ENCODE measurements at places on chromosomes 5 and 9.
A peak's percentile ranks its signal among the peaks of the same experiment; 100 is the strongest.

DNA sequence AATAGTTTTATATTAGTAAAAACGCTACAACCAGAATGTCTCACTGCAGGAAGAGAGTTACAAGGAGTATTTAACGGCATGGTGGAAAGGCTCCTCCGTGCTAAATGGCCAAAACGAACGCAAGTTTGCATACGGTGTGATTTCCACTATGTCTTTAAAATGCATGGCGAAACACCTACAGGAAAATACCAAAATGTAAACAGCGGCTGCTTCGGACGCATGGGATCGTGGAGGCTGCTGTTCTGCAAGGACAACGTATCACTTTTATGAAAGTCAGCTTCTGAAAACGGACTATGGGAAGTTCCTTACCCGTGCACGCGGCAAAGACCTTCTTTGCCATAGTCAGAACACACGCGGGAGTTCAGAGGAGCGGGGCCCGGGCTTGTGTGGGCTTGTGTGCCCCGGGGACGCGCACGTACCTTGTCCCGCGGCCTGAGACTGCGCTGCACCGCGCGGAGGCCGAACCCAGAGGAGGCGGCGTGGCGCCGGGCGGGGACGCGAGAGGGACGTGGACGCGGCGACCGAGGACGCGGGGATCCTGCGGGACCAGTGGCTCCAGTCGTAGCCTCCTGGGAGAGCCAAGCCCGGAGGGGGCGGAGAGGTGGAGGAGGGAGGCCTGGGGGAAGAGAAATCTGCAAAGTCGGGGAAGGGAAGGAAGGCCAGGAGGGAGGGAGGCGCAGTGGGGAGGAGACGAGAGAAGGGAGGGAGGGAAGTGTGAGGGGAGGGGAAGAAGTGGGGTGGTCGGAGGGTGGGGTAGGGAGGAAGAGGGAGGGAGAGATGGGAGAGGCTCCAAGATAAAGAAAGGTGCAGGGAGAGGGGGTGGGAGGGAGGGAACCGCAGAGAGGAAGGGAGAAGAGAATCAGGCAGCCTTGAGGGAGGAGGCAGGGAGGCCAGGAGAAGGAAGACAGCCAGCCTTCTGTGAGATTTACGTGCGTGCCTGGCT is at the start of gene CMBL:
Gene CMBL, minus strand, starts transcription at position 697 of the 943 bp plus-strand sequence. CDS start 17,140 bp downstream, outside the sequence.
- H3K4me1 ChIP-seq, result no peaks in the 10 kb centered on the region
- H3K4me3 ChIP-seq, result peak within 1 kb of the TSS; percentile 54
- H3K27me3 ChIP-seq, result peaks cover 3% of the 10 kb centered on the region
- no peaks in the 10 kb centered on the region for H3K36me3 ChIP-seq
- peak; percentile 18 for DNase-seq

DNA sequence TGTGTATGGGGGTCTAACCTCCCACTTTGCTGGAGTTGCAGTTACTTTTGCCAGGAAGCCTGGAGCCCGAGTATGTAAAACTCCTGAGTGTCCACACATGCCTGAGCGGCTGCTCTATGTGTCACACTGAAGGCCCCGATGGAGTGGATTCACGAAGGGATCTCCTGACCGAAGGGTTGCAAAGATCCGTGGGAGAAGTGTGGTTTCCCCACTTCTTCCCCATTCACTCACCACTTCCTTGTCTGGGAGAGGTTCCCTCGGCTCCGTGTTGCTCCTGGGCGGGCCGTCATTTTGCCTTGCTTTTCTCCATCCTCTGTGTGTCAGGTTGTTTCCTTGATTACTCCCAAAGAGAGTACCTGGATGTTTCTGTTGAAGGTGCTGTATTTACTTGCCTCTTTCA is 16.2 kb upstream of the IL3 start:
- H3K27me3 ChIP-seq, result no peaks in the 10 kb centered on the region
- H3K27ac ChIP-seq, result no peak overlapping the region
- no peaks in the 10 kb centered on the region for H3K4me1 ChIP-seq
- H3K36me3 ChIP-seq, result no peaks in the 10 kb centered on the region
- no peak overlapping the region for H3K4me3 ChIP-seq

DNA sequence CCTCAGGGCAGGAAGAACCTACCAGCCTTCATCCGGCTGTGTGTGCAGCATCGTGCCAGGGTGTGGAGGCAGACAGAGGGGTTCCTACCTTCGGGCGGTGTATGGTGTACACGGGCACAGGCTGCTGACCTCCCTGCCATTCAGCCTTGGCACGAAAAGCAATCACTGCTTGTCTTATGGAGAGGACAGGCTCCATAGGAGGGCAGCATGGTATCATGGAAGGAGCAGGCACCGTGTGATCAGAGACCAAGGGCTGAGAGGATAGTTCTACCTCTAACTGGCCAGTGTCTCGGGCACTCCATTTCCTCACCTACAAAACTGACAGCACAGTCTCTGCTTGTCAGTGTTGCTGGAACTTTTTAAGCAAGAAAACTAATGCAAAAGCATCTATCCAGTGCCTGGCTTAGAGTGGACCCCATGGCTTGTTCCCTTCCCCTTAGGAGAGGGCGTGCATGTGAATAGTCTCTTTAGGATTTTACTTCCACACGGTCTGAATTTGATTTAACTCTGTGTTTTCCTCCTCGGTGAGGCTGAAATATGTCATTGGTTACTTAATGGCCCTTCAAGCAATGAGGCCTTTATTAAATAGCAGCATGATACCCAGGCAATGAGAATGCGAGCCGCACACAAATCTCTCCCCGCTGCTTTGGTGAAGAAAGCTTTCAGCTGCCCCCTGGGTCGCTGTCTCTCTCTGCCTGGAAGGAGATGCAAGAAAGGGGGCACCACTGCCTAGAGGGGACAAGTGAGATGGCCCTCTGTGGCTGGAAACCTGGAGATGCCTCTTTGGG is 22.2 kb downstream of the TTLL11 start:
- no peaks in the 10 kb centered on the region for H3K36me3 ChIP-seq
- H3K4me1 ChIP-seq, result no peaks in the 10 kb centered on the region
- H3K27me3 ChIP-seq, result no peaks in the 10 kb centered on the region
- no peak overlapping the region for H3K4me3 ChIP-seq
- no peak for DNase-seq
- no peak overlapping the region for H3K27ac ChIP-seq

GRCh38 chr9:114389612-114390368 is 2.0 kb upstream of the AKNA start:
- H3K36me3 ChIP-seq, result no peaks in the 10 kb centered on the region
- peaks cover 61% of the 10 kb centered on the region for H3K4me1 ChIP-seq
- H3K4me3 ChIP-seq, result peak overlapping the region; percentile 63
- peak overlapping the region; percentile 87 for H3K27ac ChIP-seq
- H3K27me3 ChIP-seq, result no peaks in the 10 kb centered on the region

DNA sequence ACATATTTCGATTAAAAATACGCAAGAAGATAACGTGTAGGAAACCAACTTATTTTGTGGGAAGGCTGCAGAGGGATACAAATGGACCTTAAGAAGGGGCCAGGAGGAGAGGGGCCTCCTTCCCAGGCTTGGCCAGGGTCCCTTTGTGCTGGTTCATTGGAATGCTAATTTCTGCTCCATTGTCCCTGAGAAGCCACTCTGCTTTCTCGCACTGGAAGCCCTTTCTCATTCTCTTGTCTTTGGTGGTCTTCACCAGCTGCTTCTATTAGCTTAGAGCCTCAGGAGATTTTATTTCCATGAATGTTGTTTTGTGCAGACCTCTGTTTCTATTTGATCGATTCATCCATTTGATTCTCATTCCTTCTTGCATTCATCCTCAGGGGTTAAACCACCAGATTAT is 325.4 kb downstream of the TMEM38B start:
- no peak overlapping the region for H3K27ac ChIP-seq
- H3K36me3 ChIP-seq, result no peaks in the 10 kb centered on the region
- no peak for DNase-seq
- no peak overlapping the region for H3K4me3 ChIP-seq
- H3K4me1 ChIP-seq, result no peaks in the 10 kb centered on the region

DNA sequence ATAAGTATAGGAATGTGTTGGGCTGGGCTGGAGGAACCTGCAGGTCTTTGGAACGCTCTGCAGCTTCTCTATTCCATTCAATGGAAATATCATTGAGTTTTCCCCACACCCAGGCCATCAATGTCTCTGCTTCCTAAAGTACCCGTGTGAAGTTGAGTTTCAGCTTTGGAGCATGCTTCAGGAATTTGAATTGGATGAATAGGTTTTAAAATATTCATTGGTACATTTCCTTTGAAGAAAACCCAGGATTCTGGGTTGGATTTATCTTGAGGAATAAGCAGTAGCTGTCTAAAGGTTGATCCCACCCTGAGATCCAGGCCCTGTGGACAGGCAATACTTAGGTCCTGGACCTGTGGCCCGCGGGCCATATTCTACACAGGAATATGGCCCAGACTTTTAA is 37.3 kb downstream of the INSYN2B start:
- H3K36me3 ChIP-seq, result no peaks in the 10 kb centered on the region
- H3K4me3 ChIP-seq, result no peak overlapping the region
- H3K4me1 ChIP-seq, result no peaks in the 10 kb centered on the region
- H3K27ac ChIP-seq, result no peak overlapping the region

GRCh38 chr5:43433382-43433781 is 21.2 kb upstream of the CCL28 start:
- H3K36me3 ChIP-seq, result no peaks in the 10 kb centered on the region
- no peak overlapping the region for H3K27ac ChIP-seq
- H3K4me1 ChIP-seq, result no peaks in the 10 kb centered on the region
- no peaks in the 10 kb centered on the region for H3K27me3 ChIP-seq
- DNase-seq, result no peak

Data from naive thymus-derived CD4-positive, alpha-beta T cell (primary cell).